Stomach (tissue), 19 donors: ENCODE measurements at places on chromosomes 12 and 14. TPM values are rescaled to one million over a fixed set of nuclear protein-coding genes. Genes with fewer than 3 reads are reported as not detected.

COA8 gene
- total RNA-seq = 20.6 TPM

GRCh38 chr12:26627335-26627734 is 205.7 kb downstream of the ITPR2 start:
- DNase-seq = no peak

DNA sequence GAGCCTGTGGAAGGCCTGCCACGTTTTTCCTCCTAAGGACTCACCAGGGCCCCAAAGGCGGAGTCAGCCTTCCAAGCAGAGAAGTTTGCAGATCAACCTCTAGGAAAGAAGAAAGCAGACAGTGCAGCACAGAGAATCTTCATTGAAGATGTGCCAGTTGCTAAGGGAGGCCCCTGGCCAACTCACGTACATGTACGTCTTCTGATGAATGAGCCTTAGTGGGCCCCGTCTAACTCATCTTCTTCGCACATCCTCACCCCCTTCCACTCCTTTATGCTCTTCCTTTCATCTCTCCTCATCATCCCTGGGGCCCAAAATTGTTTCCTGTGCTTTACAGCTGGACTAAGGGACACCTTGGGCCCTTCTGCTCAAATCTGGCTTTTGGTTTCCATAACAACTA is 703.0 kb upstream of the TBX3 start:
- DNase-seq = no peak

PTPN6 gene
- 15.4 TPM for total RNA-seq

NCKAP5L gene
- 15.1 TPM for total RNA-seq

GRCh38 chr12:6326316-6327228 is 15.3 kb downstream of the TNFRSF1A start:
- peak; percentile 86 for DNase-seq

GRCh38 chr12:117067016-117067415 is 32.2 kb downstream of the TESC start:
- DNase-seq = no peak

- no peak for DNase-seq
Measured at GRCh38 chr12:98262902-98263301, 252.5 kb upstream of the TMPO start.

GRCh38 chr14:91931478-91932088 is 15.9 kb downstream of the FBLN5 start:
- no peak for DNase-seq

DNA sequence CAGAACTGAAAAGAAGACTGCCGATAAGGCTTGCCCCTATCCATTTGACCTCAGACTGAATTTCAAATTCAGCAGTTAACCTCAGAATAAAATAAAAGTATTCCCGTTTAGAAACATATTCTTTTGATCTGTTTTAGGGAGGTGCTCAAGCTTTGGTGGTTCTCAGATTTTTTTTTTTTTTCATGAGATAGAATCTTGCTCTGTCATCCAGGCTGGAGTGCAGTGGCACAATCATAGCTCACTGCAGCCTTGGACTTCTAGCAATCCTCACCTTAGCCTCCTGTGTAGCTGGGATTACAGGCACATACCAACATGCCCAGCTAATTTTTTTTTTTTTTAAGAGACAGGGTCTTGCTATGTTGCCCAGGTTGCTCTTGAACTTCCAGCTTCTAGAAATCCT is 15.5 kb downstream of the AEBP2 start:
- no peak for DNase-seq

NEUROD4 gene
- not detected for total RNA-seq

SIX1 gene
- total RNA-seq = not detected

GRCh38 chr12:10119066-10119465 is 10.9 kb downstream of the CLEC7A start:
- DNase-seq = no peak

VRTN gene
- total RNA-seq = not detected

STAC3 gene
- not detected for total RNA-seq

SLC24A4 gene
- not detected for total RNA-seq

DNA sequence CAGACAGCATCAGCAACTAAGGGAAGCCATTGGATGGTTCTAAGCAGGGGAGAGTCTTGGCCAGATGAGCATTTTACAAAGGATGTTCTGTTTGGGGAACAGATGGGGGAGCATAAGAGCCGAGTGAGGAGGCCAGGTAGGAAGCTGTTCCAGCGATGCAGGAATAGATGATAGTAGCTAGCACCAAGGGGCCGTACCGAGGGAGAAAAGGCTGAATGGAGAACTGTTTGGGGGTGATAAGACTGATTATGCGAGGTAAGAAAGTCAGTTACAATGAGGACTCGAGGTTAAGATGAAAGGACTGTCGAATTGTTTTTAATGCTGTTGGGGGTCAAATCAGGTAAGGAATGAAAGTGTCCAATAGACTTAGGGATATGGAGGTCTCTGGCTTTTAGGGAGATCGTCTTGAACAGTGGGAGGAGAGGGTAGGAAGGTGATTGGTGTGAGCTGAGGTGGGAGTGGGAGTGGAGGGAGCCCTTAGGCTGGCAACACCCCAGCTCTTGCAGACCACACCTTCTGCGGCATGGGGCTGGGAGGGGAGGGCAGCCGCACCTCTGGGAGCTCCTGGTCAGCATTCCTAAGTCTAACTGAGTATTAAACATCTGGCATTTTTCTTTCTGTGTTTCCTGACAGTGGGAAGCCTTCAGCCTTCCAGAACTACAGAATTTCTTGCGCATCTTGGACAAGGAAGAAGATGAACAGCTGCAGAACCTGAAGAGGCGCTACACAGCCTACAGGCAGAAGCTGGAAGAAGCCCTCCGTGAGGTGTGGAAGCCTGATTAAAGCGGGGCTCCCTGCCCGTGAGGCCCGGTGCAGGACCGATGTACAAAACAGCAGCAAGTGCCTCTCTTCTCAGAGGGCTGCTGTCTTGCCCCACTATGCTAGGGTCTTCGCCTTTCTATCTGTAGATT is 64.8 kb downstream of the GNS start:
- peak; percentile 57 for DNase-seq

- DNase-seq = peak; percentile 33
Measured at GRCh38 chr12:94149119-94149780, 873 bp downstream of the PLXNC1 start.

ALG10B gene
- total RNA-seq = 10.3 TPM

- no peak for DNase-seq
Measured at GRCh38 chr12:85672436-85672835, 163.8 kb downstream of the RASSF9 start.

C12orf50 gene
- not detected for total RNA-seq

LTBR gene
- total RNA-seq = 27.5 TPM

DNA sequence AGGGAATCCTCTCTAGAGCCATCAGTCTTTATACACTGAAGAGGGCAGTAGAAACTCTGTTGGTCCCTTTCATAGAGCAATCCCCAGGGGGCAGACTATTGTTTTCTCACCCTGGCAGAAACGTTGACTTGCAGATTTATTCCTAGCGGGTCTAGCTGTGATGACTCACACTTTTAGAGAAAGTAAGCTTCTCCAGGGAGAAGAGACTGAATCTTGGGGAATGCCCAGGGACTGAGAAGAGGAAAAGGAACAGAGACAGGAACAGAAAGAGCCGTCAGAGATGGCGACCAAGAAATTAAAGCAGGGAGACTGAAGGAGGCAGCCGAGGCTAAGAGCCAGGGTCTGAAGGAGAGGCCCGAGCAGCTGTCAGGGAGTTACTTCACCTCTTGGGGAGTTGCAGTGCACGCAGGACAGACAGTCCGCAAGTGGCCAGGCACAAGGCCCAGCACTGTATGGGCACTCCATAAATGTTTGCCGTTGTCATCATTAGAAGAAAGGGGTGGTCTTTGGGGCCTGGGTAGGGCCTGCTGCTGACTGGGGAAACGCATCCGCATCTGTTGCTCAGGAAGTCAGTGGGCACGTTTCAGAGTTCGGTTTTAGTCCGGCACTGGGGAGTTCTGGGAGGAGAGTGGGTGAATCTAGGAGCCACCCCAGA is 13.0 kb downstream of the PLEKHG6 start:
- peak; percentile 85 for DNase-seq

ETFBKMT gene
- 1.7 TPM for total RNA-seq

MYF6 gene
- total RNA-seq = not detected

- DNase-seq = no peak
Measured at GRCh38 chr14:35578135-35578534, 44.2 kb downstream of the INSM2 start.

GRCh38 chr14:92770484-92770883 is 22.1 kb upstream of the LGMN start:
- no peak for DNase-seq

DNA sequence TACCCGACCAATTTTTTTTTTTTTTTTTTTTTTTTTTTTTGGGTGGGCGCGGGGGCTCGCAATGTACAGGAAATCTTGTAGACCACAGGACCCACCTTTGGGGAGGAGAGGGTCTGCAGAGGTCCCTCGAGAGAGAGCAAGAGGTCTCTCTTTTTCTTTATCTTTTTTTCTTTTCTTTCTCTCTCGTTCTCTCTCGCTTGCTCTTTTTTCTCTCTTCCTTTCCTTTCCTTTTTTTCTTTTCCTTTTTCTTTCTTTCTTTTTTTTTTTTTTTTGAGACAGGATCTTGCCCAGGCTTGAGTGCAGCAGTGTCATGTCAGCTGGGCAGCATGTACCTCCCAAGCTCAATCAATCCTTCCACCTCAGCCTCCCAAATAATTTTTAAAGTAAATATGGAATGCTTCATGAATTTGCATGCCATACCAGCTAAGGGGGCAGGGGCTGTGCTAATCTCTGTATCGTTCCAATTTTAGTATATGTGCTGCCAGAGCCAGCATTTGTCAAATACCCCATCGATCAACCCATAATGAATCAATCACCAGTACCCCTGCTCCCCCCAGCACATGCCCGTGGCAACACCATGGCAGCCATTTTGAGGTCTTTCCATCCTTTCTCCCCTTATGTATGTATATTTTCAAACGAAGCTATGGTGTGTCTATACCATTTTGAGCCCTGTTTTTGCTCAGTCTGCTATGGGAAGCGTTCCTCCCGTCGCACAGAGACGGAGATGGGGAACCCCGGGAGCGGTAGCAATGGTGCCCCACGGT is 9.3 kb downstream of the PAPLN start:
- DNase-seq = no peak

DNA sequence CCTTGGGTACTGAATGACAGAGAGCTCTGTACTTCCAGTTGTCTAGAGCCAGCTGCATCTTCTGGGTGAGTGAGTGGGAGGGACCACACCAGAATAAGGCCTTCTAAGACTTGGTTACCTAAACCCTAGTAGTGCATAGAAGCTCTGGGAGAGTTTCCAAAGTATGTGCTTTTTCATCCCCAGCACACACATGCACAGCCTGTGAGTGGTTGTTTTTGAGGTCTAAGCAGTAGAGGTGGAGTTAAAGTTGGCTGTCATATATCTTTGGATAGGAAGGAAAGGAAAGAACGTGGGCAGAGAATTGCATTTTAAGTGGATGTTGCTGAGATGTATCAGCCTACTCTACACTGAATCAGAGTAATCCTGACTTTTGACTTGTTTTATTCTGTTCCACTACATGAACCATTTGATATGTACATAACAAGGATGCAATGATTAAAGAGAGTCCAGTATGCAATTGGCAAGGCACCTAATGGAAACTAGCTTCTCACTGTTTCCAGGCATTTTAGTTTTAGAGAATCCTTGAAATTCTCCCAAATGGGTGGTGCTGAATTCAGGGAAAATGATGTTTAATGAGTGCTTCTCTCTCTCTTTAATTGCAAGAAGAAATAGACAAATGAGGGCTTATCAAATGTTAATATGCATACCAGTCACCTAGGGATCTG is 51.8 kb upstream of the PRICKLE1 start:
- DNase-seq = peak; percentile 12

- peak; percentile 86 for DNase-seq
Measured at GRCh38 chr12:70052931-70053497, 190.2 kb upstream of the CNOT2 start.

- no peak for DNase-seq
Measured at GRCh38 chr12:131507881-131508280, 203.0 kb upstream of the SFSWAP start.

DNA sequence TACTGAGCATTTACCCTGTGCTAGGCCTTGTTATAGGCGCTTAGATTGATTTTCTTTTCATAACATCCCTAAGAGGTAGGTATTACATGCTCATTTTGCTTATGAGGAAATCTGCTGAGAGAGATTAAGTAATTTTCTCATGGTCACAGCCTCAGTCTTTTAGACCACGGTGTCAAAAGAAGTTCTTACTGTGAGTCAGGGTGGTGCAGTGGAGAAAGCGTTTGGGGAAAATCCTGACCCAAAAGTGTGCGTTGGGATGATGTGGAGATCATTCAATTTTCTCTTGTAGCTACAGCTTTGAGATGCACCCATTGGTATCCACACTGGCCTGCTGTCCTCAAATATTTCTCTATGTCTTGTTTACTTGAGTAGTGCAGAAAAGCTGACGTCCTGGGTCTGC is 8.2 kb downstream of the ANG start:
- no peak for DNase-seq

MGP gene
- total RNA-seq = 67.7 TPM

DNA sequence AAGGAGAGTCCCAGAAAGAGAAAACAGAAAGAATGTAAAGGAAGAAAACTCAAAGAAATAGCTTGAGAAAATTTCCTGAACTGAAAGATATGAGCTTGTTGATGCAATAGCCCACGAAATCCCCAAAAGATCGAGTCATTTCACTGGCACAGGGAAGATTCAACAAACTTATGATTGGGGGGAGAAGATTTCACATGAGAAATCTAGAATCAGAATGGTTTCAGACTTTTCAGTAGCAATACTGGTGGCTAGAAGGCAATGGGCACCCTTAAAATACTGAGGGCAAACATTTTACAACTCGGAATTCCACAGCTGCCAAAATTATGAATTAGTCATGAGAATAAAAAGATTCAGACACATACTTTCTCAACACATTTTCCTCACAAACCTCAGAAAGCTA is 8.9 kb upstream of the KRT7 start:
- no peak for DNase-seq
